LHCN-M2 (cell line): ENCODE measurements at places on chromosomes 1 and 21. TPM values are rescaled to one million over a fixed set of nuclear protein-coding genes. Genes with fewer than 3 reads are reported as not detected.
A peak's percentile ranks its signal among the peaks of the same experiment; 100 is the strongest.

GRCh38 chr21:46666941-46667740 is 31.7 kb downstream of the PRMT2 start:
- peak; percentile 9 for DNase-seq

Gene TNNI3K
- not detected in 2 replicates for total RNA-seq

GRCh38 chr1:64757213-64757612 is 12.3 kb downstream of the RAVER2 start:
- no peak for DNase-seq

DNA sequence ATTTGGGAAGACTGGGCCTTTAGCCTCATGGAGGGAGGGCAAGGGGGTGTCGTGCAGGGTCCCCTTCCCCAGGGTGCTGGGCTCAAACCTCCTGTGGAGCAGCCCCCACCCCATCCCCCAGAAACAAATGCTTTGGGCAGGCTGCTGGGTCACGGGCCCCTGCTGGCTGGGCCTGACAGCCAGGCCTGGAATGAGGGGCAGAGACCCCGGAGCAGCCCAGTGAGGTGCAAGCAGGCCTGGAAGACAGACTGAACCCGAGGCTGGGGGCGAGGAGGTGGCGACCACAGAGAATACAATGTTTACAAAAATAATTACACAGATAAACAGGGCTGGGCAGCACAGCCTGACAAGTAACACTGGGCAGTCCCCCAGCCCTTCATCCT is 5.3 kb downstream of the CCDC24 start:
- no peak for DNase-seq

Gene FLG2
- total RNA-seq, result not detected in 2 replicates

DNA sequence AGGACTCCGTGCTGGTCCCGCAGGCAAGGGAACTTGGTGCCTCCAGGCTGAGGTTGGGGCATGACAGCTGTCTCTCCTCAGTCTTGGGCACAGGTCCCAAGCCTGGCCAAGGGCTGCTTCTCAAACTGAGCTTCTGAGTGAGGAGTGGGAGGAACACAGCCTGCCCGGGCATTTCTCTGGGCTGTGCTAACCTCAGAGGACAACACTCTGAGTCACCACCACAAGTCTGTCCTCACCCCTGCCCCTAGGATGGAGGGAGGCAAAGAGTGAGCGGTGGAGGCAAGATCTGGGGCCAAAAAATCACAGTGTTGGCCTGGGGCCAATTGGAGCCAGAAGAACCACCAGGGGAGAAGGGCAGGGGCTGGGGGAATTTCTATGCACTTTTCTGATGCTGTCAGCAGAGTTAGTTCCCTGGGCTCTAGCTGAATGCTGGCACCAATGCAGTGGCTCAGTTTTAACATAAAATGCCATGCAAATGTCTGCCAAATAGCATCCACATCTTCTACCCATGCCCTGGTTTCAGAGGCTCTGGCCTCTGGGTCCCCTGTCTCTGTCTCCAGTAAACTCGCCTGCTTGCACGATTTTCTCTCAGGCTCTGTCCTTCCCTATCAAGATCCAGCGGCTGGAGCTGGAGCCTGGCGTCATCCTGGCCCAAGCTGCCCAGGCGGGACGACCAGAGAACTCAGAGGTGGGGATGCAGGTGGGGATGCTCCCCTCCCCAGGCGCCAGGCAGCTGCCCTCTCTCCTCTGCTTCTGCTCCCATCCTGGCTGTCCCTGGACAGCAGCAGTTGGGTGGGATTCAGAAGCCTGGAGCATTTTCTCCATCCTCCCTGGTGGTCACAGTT is 11.0 kb upstream of the CDK18 start:
- DNase-seq, result peak; percentile 84

Gene KCNN3
- 0.38 and 2.8 TPM in 2 replicates for total RNA-seq
